BJ (cell line): ENCODE measurements at places on chromosomes 13 and 19.

- no peak for DNase-seq
These were observed 23.4 kb downstream of the MED26 start for GRCh38 chr19:16604615-16605014.

DNA sequence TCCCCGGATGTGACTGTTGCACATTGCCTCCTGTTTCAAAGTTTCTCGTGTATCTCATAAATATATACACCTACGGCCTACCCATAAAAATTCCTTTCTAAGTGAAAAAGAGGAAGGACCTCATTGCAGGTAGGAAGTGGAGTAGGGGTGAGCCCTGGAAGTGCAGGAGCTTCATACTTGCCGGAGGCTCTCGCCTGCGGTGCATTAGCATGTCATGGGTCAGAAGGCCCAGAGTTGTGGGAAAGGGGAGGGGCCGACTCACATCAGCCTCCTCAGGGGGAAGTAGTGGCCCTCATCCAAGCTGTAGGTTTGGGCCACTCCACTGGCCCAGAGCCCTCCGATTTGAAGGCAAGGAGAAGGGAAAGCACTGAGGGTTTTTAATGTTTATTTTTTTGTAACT is 26.0 kb upstream of the IRS2 start:
- DNase-seq: no peak

DNA sequence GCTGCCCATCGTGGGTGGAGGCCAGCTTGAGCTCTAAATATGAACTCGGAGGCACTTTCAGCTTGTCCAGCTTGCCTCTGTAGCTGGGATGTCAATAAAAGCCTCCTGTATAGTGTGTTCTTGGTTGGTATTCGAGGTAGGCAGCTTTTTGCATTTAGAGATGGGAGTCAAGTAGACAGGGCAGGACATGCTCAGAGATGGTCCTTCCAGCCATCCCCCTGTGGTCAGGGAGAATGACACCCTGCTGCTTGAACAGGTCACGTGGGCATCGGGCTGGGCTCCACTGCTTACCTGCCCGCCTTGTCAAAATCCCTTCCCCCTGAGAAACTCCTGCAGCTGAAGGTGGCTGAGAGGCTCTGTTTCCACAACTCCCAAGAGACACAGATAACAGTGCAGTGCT is 302.5 kb downstream of the ZNF536 start:
- no peak for DNase-seq

DNA sequence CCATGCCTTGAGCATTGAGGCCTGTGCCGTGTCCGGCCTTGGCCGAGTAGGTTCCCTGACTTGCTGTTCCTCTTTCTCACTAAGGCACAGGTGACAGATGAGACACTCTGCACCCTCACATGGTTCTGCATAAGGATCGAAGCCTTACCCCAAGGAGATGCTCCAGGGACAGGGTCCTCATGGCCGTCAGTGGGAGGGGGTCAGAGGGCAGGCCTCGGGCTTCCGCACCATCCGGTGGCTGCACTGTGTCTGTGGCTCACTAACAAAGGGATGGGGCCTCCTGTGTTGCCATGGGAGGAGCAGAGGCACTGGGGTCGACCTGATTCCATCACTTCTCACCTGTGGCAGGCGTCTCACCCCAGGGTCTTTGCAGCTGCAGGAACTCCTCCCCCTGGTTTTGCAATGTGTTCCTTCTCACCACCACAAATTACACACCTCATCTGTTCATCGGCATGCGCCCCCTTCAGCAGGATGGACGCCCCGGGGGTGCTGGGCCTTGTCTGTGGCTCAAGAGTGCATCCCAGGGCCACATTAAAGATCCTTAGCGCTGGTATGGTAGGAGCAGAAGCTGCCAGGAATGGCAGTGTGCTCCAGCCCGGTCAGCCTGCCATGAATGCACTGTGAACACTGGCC is 113.3 kb upstream of the SOX1 start:
- no peak for DNase-seq

GRCh38 chr13:34065928-34066327 is 248.0 kb downstream of the RFC3 start:
- no peak for DNase-seq

GRCh38 chr13:42215578-42216421 is 56.2 kb upstream of the AKAP11 start:
- DNase-seq: no peak

DNA sequence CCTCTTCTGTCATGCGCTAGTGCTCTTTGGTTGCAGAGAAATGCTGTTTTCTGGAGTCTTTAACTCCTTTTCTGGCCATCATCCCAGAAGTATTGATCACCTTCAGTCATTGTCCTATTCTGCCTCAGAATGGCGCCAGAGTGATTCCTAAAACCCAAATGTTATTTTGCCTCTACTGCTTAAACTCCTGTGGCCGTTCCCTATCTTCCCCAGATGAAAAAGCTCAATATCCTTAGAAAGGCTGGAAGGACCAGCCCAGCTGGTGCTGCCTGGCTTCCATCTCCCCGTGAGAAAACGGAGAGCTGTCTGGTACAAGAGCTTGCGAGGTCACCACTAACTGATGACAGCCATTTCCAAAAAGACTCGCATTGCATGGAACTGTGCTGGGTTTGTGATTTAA is 179.1 kb downstream of the RBM26 start:
- DNase-seq: no peak

GRCh38 chr13:65530688-65531087 is 1699.4 kb downstream of the PCDH9 start:
- no peak for DNase-seq

GRCh38 chr13:43031881-43032280 is 8.5 kb downstream of the DNAJC15 start:
- no peak for DNase-seq

DNA sequence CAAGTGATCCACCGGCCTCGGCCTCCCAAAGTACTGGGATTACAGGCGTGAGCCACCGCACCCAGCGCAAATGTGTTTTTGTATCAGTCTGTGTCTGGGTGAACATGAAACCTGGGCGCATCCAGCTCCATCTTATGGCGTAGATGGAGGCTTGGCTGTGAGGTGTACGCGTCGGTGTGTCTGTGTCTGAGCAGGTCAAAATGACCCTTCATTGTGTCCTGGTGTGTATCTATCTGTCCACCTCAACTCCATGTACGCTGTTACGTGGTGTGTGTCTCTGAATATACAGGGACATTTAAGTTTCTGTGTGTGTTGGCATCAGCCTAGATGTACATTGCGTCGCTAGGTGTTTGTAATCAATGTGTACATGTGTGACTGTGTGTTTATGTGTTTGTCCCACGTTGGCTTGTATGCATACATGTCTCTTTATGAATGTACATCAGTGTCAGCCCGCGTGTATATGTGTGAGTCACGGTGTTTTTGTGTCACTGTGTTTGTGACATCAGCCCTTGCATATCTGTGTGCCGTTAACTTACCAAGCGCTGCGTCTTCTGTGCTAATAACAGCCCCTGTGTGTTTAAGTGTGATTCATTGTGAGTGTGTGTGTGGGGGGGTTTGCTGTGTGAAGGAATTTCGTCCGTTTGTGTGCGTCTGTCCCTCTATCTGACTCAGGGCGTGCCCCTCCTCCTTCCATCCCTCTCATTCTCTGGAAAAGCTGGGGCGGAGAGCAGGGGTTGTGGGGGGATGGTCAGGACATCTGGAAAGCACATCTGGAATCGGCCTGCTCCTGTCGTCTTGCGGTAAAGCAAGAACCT is 6.4 kb downstream of the AXL start:
- peak; percentile 98 for DNase-seq

DNA sequence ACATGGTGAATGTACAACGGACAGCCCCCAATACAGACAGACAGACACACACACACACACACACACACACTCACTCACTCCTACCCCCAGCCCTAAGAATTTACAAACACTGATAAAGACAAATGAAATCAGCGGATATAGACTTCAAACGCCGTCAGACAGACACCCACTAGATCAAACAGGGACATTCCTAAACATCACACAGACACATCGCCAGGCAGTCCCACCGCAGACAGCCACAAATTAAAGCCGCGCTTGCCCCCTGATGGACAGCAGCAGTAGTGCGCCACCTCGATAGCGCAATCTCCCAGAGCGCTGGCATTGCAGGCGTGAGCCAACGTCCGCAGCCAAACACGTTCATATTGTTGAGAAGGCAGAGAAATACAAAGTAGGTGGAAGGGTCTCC is 24.7 kb upstream of the ADGRE1 start:
- peak; percentile 4 for DNase-seq

GRCh38 chr13:76703621-76704288 is 182.4 kb downstream of the KCTD12 start:
- DNase-seq: no peak

DNA sequence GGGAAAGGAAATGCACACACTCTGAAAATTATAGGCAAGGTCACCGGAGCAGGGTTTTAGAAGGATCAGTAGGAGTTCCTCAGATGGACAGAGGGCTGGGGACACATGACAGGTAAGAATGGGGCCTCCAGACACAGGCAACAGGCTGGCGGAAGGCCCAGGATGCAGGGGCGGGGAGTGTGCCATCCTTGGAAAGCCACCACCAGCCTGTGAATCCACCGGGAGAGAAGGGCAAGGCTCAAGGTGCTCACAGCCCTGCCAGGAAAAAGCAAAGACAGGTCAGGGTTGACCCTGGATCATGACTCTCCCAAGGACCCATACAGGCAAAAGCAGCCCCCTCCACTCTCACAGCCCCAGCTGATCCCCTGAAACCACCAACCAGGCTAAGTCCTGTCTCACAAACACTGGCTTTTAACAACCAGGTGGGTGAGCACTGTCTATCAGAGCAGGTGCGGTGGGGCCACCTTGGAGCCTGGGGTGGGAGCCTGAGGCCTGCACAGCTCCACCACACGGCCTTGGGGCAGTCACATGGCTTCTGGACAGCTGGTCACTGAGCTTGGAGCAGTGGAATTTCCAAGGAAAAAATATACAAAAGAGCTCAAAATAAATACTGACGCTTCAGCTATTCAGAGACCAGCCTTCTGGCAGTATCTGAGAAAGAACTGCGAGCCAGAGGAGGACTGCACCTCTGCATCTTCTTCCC is 35.2 kb upstream of the ISYNA1 start:
- no peak for DNase-seq

- no peak for DNase-seq
These were observed 103.2 kb downstream of the LMO7 start for GRCh38 chr13:75739244-75739868.

- DNase-seq: no peak
These were observed 5.6 kb downstream of the CDADC1 start for GRCh38 chr13:49253310-49253709.

- no peak for DNase-seq
These were observed 10.3 kb upstream of the DACH1 start for GRCh38 chr13:71877256-71877653.

- DNase-seq: peak; percentile 57
These were observed 2.5 kb downstream of the PRR36 start for GRCh38 chr19:7871437-7872305.

- DNase-seq: no peak
These were observed at the start of gene FARP1 for GRCh38 chr13:98142380-98143156. Gene FARP1 (plus strand): TSS chr13:98143094. CDS start chr13:98213243, 70,149 bp downstream.

- DNase-seq: no peak
These were observed 22.3 kb downstream of the OR10H3 start for GRCh38 chr19:15759962-15760565.

GRCh38 chr19:29302002-29302928 is 89.3 kb upstream of the UQCRFS1 start:
- no peak for DNase-seq

DNA sequence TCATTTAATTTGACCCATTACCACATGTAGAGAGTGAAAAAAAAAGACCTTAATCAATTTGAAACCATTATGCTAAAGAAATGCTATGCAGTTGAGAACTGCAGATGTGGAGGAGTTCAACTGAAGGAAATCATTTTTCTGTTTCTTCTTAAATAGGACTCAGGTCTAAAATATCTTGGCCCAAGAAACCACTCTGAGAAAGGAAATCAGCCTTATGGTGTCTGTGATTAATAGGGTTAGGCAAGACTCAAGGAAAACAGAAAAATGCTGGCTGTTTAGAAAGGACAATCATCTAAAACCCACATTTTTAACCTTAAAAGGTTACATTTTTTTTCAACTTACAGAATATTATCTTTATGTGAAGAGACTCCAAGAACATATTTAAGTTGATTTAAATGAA is 1.9 kb upstream of the SLITRK1 start:
- DNase-seq: no peak

GRCh38 chr13:30905932-30906383 is at the start of gene MEDAG:
Gene MEDAG (plus strand): TSS chr13:30906271. CDS start chr13:30906516, 245 bp downstream.
- no peak for DNase-seq

- no peak for DNase-seq
These were observed 1556.8 kb upstream of the MIR17HG start for GRCh38 chr13:89790696-89791095.

DNA sequence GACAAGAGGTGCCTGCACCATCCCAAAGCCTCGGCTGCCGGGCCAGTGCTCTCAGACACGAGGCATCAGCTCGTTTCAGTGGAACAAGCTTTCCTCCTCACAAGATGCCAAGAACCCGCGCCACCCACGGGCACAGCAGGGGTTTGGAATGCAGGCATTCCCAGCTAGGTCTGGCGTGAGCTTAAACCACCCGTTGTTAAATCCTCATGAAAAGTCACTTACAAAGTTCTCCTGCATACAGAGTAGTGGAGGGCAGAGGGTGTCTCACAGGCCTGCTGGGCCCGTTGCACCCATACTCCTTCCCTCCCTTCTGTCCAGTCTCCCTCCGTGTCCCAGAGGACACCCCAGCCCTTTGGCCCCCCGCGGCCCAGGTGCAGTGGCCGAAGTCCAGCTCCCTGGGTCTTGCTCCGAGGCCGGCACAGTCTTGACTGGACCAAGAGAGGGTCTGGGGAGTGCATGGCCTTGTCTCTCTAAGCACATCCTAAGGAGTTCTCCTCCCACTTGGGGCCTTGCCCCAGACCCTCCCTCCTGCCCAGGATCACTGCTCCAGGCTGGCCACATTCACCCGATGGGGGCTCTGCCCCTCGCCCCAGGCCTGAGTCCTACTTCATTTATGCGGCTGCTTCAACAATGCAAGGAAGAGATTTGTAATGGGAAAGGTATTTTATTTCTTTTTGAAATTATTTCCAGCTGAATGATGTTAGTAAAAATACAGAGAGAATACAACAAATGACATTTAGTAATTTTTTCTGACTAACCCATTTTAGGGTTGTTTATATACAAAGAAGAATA is 35.2 kb upstream of the GRTP1 start:
- no peak for DNase-seq
